A549 (cell line): ENCODE measurements at places on chromosomes 16 and 17.

DNA sequence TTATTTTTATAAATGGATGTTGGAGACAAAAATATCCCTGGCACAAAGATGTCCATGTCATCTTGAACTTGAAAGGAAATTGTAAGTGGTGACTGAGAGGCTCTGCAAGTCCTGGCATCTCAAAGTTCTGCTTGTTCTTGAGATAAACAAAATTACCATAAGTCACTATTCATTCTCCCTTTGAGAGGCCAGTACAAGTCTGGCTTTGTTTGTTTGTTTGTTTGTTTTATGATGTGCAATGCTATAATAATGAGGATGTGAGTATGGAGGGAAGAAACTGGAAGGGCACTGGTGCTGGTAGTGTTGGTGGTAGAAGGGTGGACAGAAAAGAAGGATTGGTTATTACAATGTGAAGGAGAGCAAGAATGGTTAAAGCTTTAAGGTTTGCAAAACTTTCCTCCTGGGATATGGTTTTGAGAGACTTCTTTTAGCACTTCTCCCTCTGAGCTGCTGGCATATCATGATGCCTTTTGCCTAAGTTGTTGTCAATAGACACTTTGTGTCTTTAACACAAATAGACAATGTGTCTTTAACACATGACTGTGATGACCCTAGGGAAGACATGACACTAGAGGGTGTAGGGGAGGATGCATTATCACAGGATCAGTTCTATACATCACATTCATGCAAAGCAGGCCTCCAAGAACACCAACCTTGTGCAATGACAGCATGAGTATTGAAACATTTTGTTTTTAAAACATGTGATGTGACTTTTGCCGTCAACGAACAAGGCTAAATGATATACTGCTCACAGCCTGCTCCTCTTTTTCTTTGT is 880.5 kb upstream of the GOT2 start:
- no peak for DNase-seq

DNA sequence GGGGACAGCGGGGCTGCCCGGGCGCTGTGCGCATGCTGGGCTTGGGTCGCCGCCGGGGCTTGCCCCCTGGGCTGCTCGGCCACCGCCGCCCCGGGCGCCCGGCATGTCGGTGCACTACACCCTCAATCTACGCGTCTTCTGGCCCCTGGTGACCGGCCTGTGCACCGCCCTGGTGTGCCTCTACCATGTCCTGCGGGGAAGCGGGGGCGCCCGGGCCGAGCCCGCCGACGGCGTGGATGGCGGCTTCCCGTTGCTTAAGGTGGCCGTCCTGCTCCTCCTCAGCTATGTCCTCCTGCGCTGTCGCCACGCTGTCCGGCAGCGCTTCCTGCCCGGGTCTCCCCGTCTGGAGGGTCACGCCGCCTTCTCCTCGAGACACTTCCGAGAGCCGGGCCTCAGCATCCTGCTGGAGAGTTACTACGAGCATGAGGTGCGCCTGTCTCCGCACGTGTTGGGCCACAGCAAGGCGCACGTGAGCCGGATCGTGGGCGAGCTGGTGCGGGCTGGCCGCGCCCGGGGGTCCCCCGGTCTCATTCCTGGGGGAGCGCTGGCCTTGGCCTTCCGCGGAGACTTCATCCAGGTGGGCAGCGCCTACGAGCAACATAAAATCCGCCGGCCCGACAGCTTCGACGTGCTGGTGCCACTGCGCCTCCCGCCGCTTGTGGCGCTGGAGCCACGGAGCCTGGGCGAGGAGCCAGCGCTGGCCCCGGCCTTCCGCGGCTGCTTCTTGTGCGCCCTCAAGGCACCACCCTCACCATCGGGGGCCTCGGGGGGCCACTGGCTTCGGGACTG is 789 bp downstream of the ITPRIPL2 start:
- peak; percentile 54 for DNase-seq

GRCh38 chr17:55285340-55286301 is 20.9 kb downstream of the HLF start:
- peak; percentile 46 for DNase-seq

GRCh38 chr16:52707676-52708337 is 160.9 kb upstream of the TOX3 start:
- no peak for DNase-seq

DNA sequence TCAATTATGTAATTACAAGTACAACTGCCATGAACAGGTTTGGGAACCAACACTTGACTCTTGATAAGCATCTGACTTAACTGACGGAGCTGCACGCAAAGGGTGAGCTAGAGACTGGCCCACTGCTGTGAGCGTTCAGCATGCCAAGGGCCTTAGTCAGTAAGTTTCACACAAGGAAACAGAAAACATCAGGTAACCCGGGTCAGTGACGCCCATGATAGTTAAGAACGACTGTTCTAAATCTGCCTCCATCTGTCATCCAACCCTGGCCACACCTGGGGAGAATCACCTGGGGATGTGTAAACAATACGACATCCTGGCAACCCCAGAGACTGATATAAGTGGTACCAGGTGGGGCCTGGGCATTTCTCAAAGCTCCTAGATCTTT is 12.3 kb downstream of the SMIM5 start:
- peak; percentile 92 for DNase-seq

GRCh38 chr16:11627822-11628457 is 40.3 kb upstream of the SNN start:
- no peak for DNase-seq

- DNase-seq: no peak
These were observed 137.1 kb downstream of the C16orf95 start for GRCh38 chr16:87180069-87180468.

DNA sequence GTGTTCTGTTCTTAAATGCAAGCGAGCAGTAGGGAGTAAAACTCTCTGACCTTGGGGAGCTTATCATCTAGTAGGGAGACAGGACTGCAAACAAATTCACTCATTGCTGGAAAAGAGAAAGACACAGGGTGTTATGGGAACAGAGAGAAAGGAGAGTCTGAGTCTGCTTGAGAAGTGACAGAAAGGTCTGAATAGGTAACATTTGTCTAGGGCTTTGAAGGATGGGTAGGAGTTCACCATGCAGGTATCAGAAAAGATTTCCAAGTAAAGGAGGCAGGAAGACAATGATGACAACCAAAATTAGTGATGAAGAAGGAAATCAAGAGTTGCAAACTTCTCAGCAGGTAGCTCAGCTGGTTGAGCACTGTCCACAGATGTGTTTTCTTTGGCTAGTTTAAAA is 93.6 kb upstream of the GPR139 start:
- no peak for DNase-seq
